Fibroblast of skin of scalp (primary cell): ENCODE measurements at places on chromosomes 5 and 9.
A peak's percentile ranks its signal among the peaks of the same experiment; 100 is the strongest.

DNA sequence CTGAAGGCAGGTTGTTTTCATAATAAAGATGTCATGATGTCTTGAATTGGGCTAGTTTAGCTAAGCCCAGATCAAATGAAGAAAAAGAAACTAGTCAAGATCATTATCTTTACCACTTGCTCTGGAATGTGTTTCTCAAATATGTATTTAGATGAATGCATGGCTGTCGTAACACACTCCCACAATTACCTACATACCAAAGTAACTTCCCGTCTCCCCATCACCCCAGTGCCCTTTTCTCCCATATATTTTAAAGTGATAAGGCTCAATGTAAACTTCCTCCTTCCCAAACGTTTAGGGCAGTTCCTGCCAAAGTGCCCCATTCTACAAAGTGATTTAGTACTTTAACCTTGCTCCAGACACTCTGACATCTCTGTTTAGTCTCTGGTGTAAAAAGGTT lies 61.4 kb downstream of the SLC1A3 start:
- no peak for DNase-seq

DNA sequence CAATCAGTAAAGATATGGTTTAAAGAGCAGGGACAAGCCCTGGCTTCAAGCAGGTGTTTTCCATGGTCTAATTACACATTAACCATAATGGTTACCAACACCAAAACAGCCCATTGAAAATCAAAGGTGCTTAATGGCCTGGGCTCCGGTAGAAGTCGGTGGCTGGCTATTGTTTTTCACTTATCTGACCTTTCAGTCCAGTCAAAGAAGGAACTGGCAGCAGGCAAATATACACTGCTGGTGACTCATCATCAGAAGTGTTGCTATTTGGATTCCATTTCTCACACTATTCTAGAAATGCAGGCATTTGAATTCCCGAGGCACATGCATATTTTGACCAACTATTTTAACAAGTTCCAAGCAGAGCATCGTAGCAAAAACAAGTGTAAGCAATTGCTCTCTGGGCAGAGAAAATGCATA lies 26.3 kb upstream of the GABRP start:
- peak; percentile 71 for DNase-seq

- DNase-seq: no peak
These were observed 233.5 kb upstream of the WWC1 start for GRCh38 chr5:168057905-168058304.

DNA sequence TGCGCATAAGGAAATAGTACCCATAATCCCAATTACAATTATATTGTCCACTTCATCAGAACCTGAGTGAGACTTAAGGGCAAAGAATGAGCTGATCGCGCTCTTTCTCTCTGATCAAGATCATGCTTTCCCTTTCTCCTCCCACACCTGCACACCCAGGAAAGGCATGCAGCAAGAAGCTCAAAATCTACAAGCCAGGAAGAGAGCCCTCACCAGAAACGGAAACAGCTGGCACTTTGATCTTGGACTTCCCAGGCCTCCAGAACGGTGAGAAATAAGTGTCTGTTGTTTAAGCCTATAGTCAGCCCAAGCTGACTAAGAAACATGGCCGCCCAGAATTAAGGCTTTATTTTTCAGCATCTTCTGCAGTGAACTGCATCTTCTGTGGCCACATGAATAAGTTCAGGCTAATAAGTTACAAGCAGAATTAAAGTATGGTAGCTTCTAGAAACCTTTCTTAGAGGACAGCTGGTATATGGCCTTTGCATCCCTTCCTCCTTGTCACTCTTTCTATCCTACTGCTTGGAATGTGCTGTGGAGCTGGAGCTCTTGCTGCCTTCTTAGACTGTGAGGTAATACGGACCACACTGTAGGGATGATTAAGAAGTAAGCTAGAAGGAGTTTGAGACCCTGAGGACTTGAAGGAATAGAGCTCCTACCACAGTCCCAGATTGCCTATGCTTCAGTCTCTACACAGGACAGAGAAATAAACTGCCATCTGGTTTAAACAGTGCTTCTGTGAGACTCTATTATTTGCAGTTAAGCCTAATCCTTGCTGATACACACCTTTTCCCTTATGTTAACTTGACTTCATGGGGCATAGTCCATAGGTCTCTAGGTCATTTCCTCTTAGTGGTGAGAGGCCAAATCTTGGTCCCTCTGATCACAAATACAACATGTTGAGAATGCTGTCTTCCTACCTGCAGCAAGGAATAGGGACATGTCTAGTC lies 17.2 kb downstream of the OR2S2 start:
- DNase-seq: peak; percentile 54

DNA sequence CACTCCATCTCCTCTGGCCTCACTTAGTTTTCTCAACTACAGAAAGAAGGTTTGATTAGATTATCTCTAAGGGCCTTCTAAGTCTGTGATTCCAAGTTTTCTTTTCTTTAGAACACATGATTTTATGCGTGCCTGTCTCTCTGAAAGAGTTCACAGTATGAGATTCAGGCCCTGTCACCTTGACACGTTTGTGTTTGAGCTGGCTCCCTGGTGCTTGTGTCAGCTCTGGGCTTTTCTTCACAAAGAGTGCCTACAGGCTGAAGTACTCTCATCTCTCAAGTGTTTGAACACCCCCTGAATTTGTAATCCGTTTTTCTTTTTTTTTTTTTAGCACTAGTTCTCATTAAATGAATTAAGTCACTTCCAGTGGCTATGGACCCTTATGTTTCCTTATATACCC lies 306.9 kb upstream of the C9orf72 start:
- DNase-seq: no peak

- peak; percentile 84 for DNase-seq
These were observed 28.2 kb upstream of the RPL26L1 start for GRCh38 chr5:172931001-172931536.

DNA sequence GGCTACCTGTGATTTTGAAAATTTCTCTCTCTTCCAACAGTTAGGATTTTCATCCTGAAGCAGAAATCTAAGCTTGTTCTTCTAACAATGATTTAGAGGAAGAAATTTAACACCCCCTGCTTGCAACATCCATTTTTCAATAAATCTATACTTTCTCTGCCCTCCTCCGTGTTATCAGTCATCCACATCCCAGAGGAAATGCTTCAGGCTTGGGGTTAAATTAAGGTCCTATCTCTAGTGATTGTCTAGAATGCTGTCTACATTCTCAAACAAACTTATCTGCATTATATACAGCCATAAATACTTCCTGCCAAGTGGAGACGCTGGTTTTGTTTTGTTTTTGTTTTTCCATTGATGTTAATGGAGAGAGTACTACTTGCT lies 371.0 kb downstream of the CSNK1G3 start:
- peak; percentile 16 for DNase-seq

DNA sequence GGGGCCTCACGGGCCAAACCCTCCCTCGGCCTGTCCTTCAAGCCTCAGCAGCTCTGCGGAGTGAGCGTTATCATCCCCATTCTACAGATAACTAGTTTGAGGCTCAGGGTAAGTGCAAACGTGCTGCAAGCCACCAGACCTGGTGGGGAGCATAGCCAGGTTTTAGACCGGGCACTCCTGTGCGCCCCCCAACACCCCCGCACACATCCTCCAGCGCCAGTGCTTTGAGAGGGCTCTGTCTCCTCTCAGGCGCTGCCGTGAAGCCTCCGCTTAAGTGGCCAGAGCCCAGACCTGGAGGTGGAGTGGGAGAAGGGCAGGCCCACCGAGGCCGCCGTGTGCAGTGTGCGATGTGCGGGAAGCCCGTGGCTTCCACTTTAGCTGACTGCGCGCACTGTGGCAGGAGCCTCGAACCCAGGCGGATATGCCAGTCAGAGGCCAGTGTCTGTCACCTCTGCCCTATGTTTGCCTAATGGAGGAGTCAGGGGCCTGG lies 1.6 kb upstream of the MGAT1 start:
- DNase-seq: no peak

DNA sequence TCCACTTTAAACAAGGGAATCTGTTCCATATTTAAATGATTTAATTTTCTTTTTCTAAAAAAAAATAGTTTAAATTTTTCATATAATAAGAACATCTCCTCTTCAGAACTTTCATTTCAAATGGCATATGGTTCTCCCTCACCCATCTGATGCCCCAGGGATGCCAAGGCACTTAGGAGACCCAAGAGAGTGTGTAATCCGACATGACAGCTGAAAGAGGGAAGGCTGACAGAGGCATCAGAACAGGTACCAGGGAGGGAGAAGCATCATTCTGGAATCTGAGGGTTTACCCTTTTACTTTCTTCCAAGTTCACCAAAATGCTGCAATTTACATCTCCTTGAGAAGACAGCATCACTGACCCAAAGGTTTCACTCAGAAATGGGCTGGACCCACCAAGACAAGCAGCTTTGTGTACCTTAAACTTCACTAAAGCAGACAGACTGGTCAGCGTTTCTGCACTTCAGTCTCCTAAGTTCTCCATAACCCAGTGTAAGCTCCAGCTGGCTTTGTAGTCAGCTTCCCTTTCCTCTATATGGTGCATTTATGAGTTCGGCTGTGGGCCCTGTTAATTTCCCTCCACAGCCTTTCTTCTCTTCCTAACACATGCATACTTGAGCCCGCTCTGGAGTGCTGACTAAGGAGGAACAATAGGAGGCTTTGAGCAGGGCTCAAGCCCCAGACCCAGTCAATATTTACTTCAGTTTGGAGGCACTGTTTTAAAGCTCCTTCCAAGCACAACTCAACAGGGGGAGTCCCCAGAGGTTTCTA lies 17.7 kb downstream of the EFNA5 start:
- no peak for DNase-seq

GRCh38 chr9:110452227-110452801 lies 114.7 kb upstream of the TXNDC8 start:
- DNase-seq: peak; percentile 19

DNA sequence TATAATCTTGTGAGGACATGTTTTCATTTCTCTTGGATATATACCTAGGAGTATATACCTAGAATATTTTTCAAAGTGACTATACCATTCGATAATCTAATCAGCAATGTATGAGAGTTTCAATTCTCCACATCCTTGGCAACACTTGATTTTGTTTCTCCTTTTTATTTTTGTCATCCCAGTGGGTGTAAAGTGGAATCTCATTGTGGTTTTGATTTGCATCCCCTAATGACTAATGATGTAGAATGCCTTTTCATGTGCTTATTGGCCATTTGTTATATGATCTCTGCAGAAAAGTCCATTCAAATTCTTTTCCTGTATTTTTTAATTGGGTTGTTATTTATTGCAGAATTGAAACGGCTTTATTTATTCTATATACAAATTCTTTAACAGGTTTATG lies 15.2 kb downstream of the ZCCHC9 start:
- DNase-seq: no peak

GRCh38 chr5:83031381-83031780 lies 45.8 kb downstream of the TMEM167A start:
- peak; percentile 14 for DNase-seq

DNA sequence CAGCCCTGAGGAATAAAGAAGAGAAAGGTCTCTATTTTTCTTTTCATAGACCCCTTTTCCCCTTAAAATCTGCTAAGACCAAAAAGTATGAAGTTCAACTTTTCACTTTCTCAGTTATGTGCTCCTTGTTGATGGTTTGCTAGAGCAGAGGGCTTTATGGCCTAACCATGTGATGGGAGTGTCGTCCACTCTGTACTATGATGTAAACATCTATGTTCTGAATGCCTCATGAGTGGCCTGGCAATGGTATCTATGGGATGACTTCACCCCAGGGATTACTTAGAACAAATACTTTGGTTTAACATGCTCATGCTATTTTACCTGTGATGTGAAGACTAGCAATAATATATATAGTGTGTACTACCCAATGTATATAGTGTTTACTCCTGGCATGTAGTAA lies 43.7 kb upstream of the MIER3 start:
- no peak for DNase-seq

- DNase-seq: peak; percentile 28
These were observed 29.2 kb downstream of the NR2F1 start for GRCh38 chr5:93611976-93612854.

GRCh38 chr5:111238431-111239225 lies 14.4 kb downstream of the CAMK4 start:
- no peak for DNase-seq

GRCh38 chr5:126640866-126641265 lies 40.1 kb downstream of the PHAX start:
- no peak for DNase-seq

- DNase-seq: no peak
These were observed 3.4 kb downstream of the RORB start for GRCh38 chr9:74500584-74500924.

- DNase-seq: peak; percentile 52
These were observed 139.5 kb upstream of the DMRTA1 start for GRCh38 chr9:22307013-22307711.

- no peak for DNase-seq
These were observed 31.7 kb downstream of the PJA2 start for GRCh38 chr5:109378095-109378494.

DNA sequence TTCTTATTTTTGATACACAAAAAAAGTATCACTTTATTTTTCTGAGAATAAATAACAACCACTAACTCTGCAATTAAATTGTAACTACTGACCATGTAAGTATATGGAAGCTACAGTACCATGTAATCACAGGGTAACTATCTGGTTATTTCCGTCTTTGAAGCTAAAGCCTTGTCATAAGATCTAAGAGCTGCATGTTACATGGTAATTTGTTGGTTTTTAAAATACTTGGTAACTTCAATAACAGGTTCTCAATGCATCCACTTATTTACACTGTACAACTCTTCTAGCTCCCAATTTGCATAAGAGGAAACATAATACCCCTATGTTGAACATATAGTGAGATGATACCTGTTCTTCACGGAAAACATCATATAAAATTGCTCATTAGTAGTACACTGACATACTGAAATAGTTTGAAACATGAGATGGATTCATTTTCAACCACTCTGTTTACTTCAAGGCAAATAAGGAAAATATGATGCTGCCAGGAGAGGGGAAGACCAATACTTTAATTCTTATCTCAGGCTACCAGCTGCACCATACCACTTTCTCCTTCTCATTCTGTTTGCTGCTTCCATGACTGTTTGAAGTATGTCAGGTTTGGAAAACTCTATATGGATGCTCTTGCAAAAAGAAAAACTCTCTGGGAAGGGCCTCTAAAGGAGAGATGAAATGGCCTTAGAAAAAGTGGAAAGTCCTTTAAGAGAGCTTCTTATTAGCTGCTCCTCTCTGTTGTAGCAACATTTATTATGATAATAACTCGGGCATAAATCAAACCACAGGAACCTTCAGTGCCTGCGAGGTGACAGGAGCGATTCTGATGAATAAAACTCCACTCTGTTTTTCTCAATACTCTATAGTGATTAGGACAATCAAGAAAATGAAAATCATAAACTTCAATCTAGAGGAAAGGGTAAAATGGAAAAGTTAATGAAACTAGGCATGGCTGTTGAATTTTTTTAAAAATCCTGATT lies 150.2 kb downstream of the KIAA0825 start:
- DNase-seq: no peak

GRCh38 chr9:6473151-6473550 lies 60.2 kb downstream of the UHRF2 start:
- no peak for DNase-seq

- no peak for DNase-seq
These were observed 229.7 kb downstream of the ICE1 start for GRCh38 chr5:5652181-5652580.
